ENCODE measurements at places on chromosomes 16 and 17.

GRCh38 chr16:56985288-56985961 is 3.9 kb upstream of the NLRC5 start:
- no peak for DNase-seq

- no peak for DNase-seq
These were observed 333.1 kb downstream of the BCAS3 start for GRCh38 chr17:61010661-61011170.

- no peak for DNase-seq
These were observed 32.1 kb downstream of the PRKAR1A start for GRCh38 chr17:68544111-68544915.

DNA sequence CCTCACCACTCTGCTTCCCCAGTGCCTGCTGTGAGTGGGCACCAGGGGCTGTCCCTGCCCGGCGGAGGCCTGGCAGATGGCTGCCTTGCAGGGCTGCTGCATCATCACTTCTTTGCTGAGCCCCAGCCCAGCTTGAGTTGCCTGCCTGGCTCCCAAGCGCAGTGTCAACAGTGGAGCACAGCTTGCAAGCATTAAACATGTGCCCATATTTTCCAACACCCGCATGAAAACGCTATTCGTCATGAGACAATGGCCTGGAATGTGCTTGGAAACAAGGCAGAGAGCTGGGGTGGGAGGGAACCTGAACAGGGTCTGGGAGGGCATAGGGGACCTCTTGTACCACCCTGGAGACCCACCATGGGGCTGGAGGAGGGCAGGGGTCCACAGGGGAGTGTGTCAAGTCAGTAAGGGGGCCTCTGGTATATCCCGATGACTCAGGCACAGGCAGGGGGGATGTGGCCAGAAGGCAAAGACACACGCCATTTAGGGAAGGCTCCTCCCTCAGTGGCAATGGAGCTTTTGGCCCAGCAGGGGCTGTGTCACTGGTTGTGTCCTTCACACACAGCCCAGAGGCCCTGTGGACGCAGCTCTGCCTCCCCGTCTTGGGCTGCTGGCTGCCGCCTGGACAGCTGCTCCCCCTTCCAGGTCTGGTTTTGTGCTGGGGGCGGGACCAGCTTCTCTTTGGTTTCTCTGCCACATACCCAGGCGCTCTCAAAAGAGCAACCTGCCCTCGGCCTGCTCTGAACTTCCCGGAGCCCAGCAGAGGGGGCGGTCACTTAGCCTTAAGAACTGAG is 17.4 kb upstream of the MTSS2 start:
- no peak for DNase-seq

- DNase-seq = no peak
These were observed 35.1 kb downstream of the SLC38A8 start for GRCh38 chr16:84007520-84007919.

GRCh38 chr17:35915153-35915964 is 15.2 kb downstream of the RDM1 start:
- no peak for DNase-seq

- DNase-seq = no peak
These were observed 11.1 kb downstream of the G6PC3 start for GRCh38 chr17:44081681-44082080.

GRCh38 chr16:68085259-68086071 is at the start of gene NFATC3:
Gene NFATC3, plus strand, starts transcription at chr16:68085370. Its CDS starts 312 bp downstream, at chr16:68085682.
- peak; percentile 97 for DNase-seq

- DNase-seq = no peak
These were observed 5.5 kb downstream of the DOK4 start for GRCh38 chr16:57480754-57481230.

DNA sequence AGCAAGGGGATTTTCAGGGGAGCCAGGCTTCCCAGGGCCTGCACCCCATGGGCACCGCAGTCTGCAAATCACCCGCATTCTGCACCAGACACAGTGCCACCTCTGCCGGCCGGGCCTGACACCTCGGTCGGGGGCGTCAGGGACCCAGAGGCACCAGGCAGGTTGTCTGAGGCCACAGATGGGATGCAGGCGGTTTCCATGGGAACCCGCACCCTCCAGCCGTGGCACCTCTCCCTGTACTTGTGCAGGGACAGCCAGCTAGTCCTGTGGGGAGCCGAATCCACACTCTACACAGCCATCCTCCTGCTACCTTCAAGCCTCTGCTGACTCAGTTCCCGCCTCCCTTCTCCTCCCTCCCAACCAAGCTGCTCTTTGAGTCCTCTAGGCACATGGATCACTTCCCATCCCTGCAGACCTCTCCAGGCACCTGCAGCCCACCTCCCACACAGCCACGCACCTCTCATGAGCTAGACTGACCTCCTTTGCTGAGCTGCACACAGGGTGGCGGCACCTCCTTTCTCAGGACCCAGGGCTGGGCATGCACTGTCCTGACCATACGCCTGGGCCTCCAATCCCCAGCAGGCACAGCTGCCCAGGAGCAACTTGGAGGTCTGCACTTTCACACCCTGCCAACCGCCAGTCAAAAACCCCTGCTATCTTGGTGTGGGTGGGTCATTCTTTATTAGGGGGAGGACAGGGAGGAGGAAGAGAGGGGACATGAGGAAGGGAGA is 119.5 kb downstream of the C16orf78 start:
- no peak for DNase-seq
